ENCODE measurements at places on chromosomes 6 and 20.

- peak; percentile 49 for DNase-seq
Observed at GRCh38 chr6:154249499-154250298, 106.9 kb downstream of the IPCEF1 start.

GRCh38 chr6:126919947-126920346, 198.5 kb upstream of the RSPO3 start:
- DNase-seq = no peak

DNA sequence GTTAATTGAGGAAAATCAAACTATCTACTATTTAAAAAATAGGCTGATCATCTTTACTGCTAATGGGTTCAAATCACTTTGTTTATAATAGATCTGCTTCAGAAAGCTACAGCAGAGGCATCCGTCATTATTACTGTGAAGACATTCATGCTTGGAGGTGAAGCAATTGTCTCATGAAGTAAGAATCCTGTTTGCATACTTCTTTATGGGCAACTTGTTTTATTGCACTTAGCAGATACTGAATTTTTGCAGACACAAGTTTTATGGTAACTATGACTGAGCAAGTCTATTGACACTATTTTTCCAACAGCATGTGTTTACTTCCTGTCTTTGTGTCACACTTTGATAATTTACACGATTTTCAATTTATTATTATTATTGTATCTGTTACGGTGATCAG, 573.9 kb downstream of the RFPL4B start:
- DNase-seq = no peak

- DNase-seq = peak; percentile 30
Observed at GRCh38 chr20:45765980-45766379, 25.7 kb downstream of the WFDC3 start.

GRCh38 chr6:43736844-43737243, 33.2 kb upstream of the VEGFA start:
- no peak for DNase-seq

- DNase-seq = no peak
Observed at GRCh38 chr6:4451718-4452117, 316.3 kb upstream of the ECI2 start.

- no peak for DNase-seq
Observed at GRCh38 chr6:34062156-34062555, 83.7 kb downstream of the GRM4 start.

DNA sequence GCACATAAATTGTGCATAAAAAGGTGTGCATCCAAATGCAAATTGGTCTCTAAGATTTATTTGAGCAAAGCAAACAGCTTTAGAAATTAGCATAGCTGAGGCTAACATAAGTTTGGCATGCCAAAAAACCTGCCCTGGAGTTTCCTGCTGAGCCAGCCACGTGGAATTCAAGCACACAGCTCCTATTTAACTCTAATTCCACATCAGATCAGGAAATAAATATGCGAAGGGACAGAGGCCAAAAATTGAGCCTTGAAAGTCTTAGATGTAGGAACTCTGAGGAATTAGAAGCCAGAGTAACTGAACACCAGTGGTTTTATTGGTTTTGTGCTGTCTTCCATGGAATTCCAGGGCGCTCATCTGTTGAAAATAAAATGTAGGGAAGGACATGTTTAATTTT, 19.6 kb downstream of the SOBP start:
- no peak for DNase-seq

DNA sequence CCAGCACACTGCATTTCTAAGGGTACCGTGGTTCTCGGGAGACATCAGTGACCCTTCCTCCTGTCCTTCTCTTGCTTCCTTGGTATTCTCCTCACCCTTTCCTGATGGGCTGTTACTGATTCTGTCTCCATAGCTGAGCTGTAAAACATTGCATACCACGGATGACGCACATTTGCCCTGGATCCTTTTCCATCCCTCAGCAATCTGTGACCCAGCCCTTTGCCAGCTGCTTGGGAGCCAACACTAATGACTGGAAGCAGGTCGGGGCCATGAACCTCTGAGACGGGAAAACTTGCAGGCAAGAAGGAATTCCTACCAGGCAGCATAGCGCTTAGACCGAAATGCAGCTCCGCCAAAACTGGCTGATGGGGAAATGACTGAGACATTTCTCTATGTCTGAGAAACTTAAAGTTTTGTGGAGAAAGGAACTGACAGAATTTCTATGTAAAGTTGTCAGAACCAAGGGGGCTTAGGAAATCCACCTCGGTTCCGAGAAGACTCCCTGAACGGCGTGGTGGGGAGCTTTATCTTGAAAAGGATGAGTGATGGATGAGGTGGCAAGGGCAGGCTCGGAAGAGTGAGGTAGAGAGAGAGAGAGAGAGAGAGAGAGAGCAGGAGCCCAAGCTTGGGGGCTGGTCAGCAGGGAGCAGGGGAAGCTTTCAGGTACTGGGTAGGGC, 19.2 kb downstream of the TUBB2B start:
- no peak for DNase-seq

DNA sequence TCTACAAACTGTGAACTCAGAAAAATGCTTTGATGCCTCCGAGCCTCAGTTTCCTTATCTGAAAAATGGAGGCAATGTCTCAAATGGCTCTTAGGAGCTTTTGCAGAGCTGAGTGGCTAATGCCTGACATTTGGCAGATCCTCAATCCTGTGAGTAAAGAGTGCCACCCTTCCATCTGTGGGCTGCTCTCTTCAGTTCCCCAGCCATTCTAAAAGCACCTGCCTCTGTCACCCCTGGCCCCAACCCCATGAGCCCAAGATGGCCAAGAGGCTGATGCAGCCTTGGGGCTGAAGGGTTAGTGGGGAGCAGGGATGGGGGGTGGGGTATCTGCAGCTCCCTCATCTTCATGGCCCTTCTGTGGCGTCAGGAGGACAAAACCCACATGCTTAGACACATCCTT, 14.5 kb upstream of the GUCA1A start:
- no peak for DNase-seq

- no peak for DNase-seq
Observed at GRCh38 chr20:19431316-19431700, 218.9 kb downstream of the SLC24A3 start.

- DNase-seq = no peak
Observed at GRCh38 chr6:21478883-21479539, 114.5 kb upstream of the SOX4 start.

- DNase-seq = no peak
Observed at GRCh38 chr6:54100411-54101006, 10.7 kb upstream of the MLIP start.

- peak; percentile 78 for DNase-seq
Observed at GRCh38 chr6:32785781-32786533, 22.6 kb upstream of the HLA-DQB2 start.

- DNase-seq = no peak
Observed at GRCh38 chr20:53411129-53411528, 182.5 kb downstream of the ZNF217 start.

DNA sequence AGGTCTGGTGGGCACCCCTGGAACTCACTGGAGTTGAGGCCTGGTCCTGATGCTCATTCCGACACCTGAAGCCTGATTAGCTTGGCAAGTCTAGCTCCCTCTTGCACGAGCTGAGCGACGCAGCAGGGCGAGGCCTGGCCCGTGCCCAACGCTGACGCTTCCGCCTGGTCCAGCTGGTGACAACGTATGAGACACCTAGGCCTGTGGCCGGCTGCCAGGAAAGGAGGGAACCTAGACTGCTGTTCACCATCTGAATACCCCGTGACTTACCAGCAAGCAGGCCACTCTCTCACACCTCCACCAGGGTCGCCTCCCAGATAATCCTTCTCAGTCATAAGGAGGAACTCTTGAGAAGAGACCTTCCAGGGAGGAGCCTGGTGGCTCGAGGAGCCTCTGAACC, 24.5 kb downstream of the YTHDF1 start:
- DNase-seq = no peak

DNA sequence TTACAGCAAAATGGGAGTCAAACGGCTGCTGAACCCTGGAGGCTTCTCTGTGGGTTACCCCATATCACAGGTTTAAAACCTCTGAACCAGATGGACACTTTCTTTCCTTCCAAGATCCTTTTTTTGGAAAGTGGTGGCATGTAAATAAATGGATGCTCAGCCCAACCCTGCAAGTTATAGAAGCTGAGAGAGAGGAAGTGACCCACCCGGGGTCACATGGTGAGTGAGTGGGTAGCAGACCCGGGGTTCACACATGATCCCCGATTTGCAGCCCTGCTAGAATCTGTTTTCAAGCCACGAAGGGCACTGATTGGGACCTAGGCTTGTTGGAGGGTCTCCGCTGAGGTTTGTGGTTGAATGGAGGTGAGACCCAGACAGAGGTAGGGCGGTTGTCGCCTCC, 32.0 kb downstream of the SIRPA start:
- peak; percentile 24 for DNase-seq

DNA sequence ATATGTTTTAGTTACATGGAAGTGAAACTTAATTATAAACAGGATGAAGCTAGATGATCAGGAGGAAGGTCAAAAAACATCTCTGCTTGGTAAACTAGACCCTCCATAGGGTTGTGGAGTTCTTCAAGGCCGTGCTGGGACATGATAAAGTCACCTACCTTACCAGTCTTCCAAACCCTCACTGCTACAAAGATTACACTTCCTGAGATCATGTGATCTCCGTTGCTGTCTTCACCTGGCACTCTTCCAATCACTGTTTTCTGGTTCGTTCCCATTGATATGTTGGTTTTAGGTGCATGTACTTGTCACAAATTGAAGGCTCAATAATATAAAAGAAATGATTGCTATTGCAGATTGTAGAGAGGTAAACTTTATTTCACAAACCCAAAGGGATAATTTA, 161.5 kb upstream of the MAN1A1 start:
- no peak for DNase-seq

- DNase-seq = peak; percentile 37
Observed at GRCh38 chr20:62875419-62876361, 14.1 kb upstream of the TCFL5 start.

- DNase-seq = no peak
Observed at GRCh38 chr20:23258747-23259121, 91.9 kb upstream of the NXT1 start.

- DNase-seq = no peak
Observed at GRCh38 chr20:61267241-61267640, 15.2 kb downstream of the CDH4 start.

DNA sequence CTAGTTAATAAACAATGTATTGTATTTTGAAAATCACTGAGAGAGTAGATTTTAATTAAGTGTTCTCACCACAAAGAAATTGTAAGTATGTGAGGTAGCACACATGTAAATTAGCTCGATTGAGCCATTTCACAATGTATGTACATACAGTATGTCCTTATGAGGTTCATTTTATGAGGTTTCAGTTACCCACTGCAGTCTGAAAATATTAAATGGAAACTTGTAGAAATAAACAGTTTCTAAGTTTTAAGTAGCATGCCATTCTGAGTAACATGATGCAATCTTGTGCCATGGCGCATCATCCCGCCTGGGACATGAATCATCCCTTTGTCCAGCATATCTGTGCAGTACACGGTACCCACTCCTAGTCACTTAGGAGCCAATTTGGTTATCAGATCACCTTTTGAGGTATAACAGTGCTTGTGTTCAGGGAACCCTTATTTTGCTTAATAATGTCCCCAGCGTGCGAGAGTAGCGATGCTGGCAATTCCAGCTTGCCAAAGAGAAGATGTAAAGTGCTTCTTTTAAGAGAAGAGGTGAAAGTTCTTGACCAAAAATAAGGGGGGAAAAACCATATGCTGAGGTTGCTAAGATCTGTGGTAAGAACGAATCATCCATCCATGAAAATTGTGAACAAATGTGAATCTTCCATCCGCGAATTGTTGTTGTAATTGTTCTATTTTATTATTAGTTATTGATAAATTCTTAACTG, 64.7 kb downstream of the KCNS1 start:
- peak; percentile 57 for DNase-seq

DNA sequence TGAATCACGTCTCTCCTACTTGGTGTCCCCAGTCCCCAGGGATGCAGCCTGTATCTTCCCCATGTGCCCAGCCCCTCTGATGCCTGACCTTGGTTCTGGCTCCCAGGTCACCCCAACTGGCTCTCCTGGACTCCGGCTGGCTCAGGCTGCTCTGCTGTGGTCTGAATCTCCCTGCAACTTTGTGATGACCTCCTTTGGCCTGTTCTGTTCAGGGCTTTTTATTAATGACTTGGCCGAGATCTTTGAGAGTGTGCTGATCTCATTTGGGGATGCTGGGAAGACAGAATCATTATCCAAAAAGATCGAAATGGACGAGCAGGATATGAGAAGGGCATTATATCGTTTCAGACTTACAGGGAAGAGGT, 67.4 kb downstream of the IGF2R start:
- DNase-seq = no peak

GRCh38 chr20:57089699-57090144, 176.7 kb downstream of the BMP7 start:
- DNase-seq = peak; percentile 54

- DNase-seq = no peak
Observed at GRCh38 chr6:79071547-79071946, 6.5 kb downstream of the PHIP start.

DNA sequence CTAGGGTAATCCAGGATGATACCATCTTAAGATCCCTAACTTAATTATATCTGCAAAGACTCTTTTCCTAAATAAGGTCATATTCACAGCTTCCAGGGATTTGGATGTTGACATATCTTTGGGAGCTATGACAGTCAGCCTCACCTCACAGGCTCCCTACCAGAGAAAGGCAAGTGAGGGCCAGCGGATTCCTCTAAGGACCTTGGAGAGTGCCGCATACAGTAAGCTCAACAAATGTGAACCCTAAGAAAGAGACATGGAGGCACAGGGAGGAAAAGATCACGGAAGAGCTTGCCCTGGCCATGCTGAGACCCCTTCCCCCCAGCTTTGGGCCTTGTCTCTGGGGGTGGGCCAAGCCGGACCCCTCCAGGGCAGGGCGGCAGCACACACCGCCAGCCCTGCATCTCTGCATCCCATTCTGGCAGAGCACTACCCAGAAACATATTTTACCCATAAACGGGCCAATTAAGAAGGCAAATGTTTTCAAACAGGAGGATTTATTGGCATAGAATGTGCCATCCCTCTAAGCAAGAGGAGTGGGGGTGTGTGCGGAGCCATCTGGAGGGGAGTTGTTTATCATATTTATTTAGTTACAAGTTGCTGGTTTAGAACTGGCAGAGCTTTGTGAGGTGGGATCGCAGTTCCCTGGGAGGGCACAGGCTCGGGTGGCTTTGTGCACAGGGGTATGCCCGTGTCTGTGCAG, 55.4 kb downstream of the CHMP4B start:
- no peak for DNase-seq

GRCh38 chr6:134176264-134176975, 124.0 kb upstream of the SLC2A12 start:
- peak; percentile 61 for DNase-seq

DNA sequence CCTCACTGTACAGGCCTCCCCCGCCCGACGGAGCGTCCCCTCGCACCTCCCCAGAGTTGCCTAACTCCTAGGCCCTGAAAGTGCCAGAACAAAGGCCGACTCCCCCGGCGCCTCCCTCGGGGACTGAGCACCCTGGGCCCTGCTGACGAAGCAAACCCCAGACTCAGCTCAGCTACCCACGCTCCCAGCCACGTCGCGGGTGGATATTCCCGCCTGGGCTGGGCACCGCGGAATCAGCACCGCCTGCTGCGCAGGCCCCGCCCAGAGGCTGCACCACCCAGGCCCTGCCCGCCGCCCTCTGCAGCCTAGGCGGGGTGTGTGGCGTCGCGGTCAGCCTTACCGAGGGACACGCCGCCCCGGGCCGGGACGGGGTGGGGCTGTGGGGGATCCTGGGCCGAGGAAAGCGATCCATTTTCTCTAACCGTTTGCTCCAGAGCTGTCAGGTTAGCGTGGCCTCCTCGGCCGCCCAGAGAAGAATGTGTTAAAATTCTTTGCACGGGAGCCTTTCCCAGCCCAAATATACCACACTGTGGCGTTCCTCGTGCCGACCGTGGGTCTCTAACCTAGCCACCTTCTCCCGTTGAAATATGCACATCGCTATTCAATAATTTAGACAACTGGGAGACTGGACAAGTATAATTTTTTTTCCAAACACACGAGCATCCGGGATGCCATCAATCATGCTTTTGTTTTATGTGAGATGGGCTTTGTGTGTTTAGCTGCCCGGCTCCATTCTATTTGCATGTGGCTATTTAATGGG, 31.4 kb downstream of the TFAP2A start:
- DNase-seq = no peak

All from suppressor macrophage treated with lipopolysaccharide for 4 hours (primary cell).